ENCODE measurements at places on chromosomes 4 and X.
A peak's percentile ranks its signal among the peaks of the same experiment; 100 is the strongest.

GRCh38 chrX:86830685-86831084 lies 682.4 kb downstream of the DACH2 start:
- DNase-seq, result no peak

- no peak for DNase-seq
These were observed 5.7 kb upstream of the SORCS2 start for GRCh38 chr4:7186516-7187167.

DNA sequence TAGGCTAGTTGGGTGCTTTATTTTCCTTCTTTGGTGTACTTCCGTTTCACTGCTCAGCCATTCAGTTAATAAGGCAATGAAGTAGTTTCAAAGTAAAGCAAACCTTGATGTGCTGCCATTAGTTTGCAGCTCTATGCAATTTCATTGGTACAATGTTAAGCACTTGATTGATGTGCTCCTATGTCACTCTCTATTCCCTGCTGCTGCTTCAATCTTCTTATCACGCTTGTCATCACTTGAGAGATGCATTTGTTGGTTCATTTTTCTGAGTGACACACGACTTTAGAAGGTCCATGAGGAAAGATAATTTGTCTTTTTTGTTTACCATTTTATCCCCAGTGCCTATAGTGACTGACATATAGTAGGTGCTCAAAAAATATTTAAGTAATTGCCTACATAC lies 871.0 kb upstream of the PABPC4L start:
- no peak for DNase-seq

DNA sequence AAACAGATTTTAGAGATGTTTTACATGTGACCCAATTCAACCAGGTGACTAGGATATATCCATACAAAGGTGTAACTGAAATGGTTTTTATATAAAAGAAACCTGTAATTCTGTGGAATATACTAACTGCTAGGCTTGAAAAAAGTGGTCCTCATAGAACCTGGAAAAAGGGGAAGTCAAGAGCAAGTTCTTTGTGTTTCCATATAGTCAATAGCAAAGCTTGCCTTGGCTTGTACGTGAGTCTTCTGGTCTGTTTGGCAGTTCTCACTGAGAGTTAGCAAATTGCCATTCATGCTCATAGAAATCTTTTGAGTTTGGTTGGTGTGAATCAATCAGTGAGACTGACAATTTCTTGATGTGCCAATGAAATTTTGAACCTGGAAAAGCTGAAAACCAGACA lies 79.4 kb upstream of the SMIM10 start:
- no peak for DNase-seq

DNA sequence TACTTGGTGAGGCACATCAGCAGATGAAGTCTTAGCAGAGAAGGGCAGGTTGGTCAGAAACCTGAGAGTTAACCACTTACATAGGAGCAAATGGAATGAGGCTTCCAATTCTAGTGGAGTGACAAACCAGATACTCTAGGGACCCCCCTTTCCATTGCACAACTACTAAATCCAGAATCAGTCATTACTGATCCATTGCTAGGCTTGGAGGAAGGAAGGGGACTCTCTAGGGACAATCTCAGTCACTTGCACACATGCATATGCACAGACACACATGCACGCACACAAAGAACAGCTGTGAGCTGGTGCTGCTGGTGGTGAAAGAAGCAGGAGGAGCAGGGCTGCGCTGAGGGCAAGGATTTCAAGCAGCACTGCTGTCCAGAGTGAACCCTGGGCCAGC lies 25.7 kb downstream of the PNMA5 start:
- DNase-seq, result no peak

DNA sequence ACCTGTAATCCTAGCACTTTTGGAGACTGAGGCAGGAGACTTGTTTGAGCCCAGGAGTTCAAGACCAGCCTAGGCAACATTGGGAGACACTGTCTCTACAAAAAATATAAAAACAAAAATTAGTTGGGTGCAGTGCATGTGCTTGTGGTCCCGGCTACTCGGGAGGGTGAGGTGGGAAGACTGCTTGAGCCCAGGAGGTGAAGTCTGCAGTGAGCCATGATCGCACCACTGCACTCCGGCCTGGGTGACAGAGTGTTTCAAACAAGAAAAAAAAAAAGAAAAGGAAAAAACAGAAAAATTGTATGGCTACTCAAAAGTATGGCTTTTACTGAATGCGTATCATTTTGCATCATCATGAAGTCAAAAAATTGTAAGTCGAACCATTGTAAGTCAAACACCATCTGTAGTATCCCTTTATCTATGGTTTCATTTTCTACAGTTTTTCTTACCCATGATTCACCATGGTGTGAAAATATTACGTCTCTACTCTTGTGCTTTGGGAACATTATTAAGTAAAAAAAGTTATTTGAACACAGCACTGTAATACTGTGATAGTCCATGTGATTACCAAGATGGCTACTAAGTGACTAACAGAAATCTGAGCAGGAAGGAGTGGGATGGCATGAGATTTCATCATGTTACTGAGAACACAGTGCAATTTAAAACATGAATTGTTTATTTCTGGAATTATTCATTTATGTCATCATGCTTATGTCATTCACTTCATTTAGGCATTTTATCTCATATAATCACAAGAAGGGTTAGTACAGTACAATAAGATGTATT lies 26.5 kb upstream of the MANBA start:
- DNase-seq, result peak; percentile 34

DNA sequence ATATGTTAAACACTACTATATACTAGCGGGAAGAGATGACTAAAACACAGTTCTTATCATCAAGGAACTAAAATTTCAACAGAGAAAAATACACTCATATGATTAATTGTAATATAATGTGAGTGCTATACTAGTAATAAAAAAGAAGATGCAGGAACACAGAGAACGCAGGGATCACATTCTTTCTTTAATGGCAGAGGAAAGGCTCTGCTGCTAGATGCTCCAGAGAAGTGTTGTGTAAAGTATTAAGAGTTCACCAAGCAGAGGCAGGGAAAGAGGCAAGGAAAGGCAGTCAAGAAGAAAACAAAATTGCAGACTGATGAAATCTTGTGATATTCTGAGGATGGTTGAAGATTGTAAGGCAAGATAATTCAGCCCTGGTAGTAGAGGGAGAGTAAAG lies 394.7 kb downstream of the PDGFC start:
- no peak for DNase-seq

GRCh38 chr4:26386386-26386785 lies 65.6 kb downstream of the RBPJ start:
- no peak for DNase-seq

DNA sequence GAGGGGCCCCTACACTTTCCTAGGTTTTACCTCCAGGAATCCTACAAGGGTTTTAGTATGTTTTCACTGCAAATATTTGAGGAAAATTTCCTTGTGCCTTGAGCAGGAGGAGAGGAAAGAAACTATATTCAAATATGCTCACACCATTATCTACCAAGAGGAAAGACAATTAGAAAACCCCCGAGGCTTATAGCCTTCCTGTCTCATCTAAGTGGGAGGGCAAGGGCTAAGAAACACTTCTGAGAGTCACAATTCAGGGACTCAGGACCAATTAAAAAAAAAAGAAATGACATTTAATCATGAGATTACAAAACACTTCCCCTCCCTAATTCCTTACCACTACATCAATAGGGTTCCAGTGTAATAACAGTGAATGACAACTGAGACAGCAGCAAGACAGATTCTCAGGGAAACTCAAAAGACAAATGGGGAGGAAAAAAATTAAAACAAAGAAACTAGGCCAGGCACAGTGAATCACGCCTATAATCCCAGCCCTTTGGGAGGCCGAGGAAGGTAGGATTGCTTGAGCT lies 45.6 kb downstream of the ATRX start:
- no peak for DNase-seq

- no peak for DNase-seq
These were observed 507.1 kb downstream of the CENPC start for GRCh38 chr4:67038228-67038566.

- DNase-seq, result no peak
These were observed 174.9 kb upstream of the SMARCAD1 start for GRCh38 chr4:94032754-94033153.

GRCh38 chrX:65586491-65586890 lies 51.9 kb upstream of the LAS1L start:
- DNase-seq, result peak; percentile 59

GRCh38 chrX:120690344-120690743 lies 60.5 kb upstream of the C1GALT1C1 start:
- DNase-seq, result no peak

DNA sequence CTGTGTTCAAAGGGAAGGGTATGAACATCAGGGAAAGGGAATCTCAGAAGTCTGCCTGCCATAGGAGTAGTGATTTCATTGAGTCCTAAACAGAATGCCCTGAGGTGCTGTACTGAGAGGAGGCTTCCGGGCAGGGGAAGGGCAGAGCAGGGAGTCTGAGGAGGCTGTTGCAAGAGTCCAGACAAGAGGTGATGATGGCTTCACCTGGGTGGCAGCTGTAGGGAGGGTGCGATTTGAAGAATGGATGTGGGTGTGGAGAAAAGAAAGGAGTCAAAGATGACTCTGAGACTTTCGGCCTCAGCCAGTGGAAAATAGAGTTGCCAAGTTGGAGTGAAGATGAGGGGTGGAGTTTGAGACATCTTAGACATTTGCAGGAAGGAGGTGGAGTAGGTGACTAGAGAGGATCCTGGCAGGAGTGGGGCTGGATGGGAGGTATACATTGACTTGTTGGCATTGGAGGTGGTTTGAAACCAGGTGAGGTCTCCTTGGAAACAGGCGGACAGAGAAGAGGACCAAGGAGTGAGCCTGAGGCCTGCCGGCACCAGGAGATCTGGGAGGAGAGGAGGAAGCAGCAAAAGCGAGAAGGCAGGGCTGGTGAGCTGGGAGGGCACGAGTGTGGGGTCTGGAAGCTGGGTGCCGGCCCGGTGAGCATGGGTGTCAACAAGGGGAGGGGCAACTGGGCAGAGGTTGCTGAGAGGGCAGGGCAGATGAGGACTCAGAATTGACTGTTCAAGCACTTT lies 24.2 kb downstream of the TBC1D14 start:
- DNase-seq, result no peak

DNA sequence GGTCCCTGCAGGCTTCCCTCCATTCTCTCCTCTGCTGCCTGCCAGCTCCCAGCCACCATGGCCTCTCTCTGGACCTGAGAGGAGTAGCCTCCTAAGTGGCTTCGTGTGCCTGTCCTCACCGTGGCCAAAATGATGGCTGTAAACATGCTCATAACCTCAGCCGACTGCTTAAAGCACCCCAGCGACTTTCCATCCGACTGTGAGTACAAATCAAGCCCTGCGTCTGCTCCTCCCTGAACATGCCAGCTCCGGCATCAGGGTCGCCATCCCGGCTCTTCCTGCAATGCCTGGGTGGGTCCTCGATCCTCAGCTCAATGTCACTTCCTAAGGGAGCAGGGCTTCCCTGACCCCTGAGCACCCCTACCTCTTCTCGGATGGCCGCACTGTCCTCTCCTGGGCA lies 3.3 kb upstream of the SORCS2 start:
- DNase-seq, result no peak

- no peak for DNase-seq
These were observed 43.2 kb downstream of the SAT1 start for GRCh38 chrX:23826216-23826615.

DNA sequence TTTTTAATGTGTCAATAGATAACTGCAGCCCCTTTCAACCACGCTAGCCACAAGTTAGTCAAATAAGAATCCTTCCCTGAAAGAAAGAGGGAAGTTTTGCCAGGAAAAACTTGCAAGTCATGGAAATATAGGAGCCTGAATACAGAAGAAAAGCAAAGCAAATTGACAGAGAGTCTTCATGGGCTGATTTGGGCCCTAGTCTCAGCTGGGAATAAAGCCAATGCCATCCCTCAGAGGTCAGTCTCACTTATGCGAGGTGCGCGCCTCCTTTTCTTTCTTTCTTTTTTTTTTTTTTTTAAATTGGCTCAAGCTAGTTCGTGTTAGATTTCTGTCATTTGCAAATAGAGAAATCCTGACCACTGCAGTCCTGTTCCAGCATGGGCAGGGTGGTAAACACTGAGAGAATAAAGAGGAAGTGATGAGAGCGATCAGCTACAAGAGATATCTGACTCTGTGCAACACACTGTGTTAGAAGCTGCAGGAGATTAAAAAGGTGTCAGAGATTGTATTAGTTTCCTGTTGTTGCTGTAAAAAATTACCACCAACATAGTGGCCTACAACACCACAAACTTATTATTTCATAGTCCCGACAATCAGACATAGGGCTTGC lies 299.7 kb downstream of the LDB2 start:
- peak; percentile 48 for DNase-seq

DNA sequence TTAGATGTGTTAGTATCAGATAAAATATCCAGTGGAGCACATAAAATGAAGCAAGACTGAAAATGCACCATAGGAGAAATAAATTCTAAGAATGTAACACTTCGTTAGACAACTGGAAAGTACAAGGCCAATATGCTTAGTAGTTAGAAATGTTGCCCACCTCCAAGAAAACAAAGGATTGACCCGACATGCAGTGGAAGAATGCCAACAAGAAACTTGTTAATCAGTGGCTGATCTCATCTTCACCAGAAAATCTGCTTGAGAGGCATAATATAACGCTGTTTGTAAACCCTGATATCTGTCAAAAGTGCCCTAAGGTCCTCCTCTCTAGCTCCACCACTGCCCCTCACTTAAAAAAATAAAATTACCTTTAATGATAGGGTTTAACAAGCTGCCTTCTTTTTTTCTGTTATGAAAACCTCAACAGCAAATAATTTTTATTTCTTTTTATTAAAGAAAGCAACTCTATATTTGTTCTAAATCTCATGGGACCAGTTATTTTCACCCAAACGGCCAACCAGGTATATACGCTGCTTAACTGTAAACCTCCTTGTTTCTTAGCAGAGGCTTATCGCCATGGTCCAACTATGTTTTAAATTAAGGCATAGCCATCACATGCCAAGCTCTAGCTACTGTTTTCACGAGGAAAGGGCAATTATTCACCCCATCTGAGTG lies 1.8 kb downstream of the RASGEF1B start:
- DNase-seq, result no peak

DNA sequence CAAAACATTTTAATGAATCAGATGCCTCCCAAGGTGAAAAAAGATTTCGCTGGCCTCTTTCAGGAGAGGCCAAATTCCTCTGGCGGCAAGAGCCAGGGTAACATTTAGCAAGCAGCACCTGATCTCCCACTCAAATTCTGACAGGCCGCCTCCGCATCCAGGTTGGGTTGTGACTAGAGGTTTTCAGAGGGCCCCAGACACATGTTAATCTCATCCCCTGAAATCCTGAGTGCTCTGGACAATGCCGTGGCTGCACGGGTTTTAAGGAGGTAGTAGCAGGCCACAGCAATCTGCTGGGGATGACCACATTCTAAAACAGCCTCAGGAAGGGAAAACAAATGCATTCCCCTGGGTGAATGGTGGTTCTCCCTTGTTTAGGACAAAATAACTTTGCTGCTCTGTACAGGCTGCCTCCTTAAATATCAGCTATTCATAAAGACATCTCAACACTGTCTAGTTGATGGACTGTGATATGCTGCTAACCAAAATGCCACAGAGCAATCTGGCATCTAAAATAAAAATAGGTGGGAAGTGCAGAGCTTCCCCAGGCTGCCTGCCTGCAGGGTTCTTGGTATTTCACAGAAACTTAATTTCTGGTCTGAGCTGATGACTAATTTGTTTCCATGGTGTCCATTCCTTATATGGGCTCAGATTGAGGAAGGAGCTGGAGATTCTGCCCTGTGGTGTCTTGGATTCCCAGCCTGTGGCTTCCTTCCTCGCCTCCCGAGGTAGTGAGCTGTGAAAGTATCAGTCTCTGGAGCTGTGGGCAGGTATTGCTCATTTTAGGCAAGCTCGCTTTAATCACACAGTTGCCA lies 202.0 kb downstream of the DCLK2 start:
- peak; percentile 79 for DNase-seq

GRCh38 chr4:169620880-169621248 lies 486 bp downstream of the CLCN3 start:
- DNase-seq, result no peak

- DNase-seq, result no peak
These were observed 5.5 kb downstream of the CD38 start for GRCh38 chr4:15783676-15784075.

Measured in stromal cell of bone marrow (primary cell).